NCI-H774 (cell line): ENCODE measurements at places on chromosomes 5 and 9.

GRCh38 chr9:122172131-122172530 lies 12.4 kb downstream of the MORN5 start:
- DNase-seq = no peak

DNA sequence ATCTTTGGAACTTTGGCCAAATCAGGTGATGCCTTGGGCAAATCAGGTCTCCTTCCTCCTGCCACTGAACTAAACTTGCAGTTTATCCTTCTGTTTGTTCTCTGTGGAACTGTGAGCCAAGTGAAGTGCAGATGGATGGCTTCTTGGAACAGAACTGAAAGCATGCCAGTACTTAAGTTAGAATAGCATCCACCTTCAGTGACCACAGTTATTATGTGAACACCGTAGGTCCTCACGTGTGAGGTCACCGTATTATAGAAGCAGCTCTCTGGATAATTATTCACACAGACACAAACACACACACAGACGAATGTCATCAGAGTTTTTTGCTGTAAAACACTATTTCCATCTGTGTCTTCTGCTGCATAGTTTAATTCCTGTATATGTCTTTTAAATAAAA lies 162.6 kb downstream of the EFNA5 start:
- no peak for DNase-seq

DNA sequence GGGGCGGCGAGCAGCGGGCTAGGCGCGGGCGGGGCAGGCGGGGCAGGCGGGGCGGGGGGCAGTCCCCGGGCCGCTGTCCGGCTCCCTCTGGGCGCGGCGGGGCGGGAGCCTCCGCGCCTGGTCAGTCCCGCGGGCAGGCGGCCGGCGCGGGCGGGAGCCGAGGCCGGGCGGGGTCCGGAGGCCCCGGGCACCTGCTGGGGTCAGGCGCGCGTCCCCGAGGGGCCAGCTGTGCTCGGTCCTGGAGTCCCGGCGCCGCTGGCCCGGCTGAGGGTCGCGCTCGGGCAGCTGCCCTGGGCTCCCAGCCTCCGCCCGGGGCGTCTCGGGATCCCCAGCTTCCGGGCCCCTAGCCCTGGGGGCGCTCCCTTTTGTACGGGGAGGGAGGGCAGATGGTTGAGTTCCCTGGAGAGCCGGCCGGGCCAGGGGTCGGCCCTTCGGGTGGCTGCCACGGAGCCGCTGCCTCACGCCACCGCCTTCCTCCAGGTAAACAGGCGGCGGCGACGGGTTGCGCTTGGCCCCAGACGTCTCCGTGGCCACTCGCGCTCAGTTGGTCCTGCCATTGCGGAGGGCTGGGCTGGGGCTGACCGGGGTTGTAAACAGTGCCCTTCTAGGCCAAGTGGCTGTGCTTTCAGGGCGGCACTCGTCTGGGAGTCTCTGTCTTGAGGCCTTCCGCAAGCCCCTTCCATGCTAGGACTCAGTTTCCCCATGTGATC lies 473 bp downstream of the ZBTB34 start:
- DNase-seq = no peak

GRCh38 chr9:70111042-70111602 lies 67.5 kb downstream of the MAMDC2 start:
- DNase-seq = peak; percentile 88

GRCh38 chr5:147439254-147439653 lies 70.6 kb downstream of the DPYSL3 start:
- no peak for DNase-seq

- DNase-seq = no peak
Measured at GRCh38 chr9:13674926-13675637, 395.6 kb upstream of the MPDZ start.

DNA sequence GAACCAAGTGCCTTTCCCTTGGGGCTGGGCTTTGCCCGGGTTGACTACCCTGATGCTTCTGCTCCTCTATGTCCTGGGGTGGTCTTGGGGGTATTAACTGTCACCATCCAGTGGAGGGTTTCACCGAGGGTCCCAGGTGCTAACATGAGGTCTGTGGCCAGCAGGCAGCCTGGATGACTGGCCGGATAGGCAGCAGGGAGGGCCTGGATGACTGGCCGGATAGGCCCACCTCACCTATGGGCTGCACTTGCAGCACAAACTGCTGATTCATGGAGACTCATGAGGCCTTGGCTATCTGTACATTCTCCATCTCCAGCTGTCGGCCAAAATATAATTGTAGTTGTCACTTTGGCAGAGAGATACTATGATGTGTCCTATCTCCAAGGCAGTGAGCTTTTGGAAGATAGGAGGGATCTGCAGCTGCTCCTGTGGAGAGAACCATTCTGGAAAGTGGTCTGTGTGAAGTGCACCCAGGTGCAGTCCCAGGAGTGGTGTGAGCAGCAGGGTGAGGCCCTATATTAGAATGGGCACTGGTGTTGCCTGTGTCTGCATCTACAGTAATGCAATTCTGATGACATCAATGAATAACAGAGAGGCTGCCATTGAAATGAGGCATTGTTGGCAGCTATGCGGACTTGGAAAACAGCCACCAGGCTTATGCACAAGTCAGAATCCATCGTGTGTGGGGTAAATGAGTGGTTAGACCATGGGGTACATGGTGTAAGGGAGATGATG lies 26.3 kb upstream of the CDKN2AIPNL start:
- no peak for DNase-seq

GRCh38 chr5:68273717-68274409 lies 58.3 kb downstream of the PIK3R1 start:
- no peak for DNase-seq

GRCh38 chr5:142520885-142521284 lies 165.0 kb downstream of the FGF1 start:
- no peak for DNase-seq

- no peak for DNase-seq
Measured at GRCh38 chr5:97453263-97453662, 270.2 kb upstream of the RIOK2 start.

- DNase-seq = peak; percentile 77
Measured at GRCh38 chr5:36305571-36306326, 4.0 kb upstream of the RANBP3L start.

DNA sequence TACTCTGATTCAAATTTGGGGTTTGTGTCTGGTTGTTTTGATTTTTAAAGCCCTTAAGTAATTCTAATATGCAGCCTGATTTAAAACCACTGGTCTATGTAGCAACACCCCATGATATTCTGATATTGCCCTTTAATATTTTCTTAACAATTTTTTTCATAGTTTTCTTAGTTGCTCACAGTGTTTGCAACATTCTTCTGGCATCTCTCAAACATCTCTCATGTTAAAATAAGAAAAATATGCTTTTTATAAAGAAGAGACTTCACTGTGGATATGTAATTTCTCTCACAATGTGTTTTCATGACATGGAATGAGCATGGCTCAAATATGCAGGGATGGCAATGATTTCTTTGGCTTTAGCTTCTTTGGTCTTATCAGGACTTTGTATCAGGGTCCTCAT lies 183.7 kb downstream of the TAF11L14 start:
- no peak for DNase-seq

DNA sequence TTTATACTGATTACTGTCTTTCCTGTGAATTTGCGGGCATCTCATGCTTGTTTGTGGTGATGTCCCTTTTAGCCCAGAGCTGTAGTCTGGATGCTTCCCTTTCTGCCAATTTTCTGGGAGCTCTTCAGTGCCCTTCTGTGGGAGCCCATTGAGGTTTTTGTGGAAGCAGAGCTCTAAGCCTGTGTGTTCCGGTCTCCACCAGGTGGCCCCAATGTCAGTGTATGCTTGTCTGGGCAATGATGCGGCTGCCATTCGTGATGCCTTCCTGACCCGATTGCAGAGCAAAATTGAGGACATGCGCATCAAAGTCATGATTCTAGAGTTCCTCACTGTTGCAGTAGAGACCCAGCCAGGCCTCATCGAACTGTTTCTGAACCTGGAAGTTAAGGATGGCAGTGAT lies 35.1 kb downstream of the SH3GLB2 start:
- DNase-seq = no peak

- DNase-seq = no peak
Measured at GRCh38 chr5:96196890-96197289, 235.2 kb upstream of the ELL2 start.

- DNase-seq = no peak
Measured at GRCh38 chr5:76736679-76737556, 21.0 kb downstream of the F2R start.

DNA sequence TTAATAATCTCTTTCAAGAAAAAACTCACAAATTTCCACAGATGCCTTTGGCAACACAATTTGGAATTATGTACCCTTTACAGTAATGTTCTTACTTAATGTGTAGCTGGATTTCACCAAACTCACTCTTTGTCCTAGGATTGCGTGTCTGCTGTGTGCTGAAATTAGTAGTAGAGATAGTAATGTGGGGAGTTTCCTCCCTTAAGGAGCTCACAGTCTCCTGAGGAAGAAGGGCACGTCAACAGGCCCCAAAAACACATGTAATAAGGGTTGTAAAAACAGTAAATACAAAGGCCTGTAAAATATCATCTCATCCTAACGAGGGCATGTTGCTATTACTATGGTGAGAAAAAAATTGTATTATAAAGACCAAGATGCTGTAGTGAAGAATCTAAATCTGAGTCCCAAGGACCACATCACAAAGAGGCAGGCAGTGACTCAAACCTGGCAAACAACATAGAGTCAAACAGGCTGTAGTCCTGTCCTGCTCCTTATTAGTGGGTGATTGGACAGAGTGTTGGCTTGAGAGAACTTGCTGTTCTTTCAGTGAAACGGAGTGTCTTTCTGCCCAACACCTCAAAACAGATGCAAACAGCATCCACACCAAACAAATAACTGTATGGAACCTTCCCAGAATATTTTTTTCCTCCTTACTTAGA lies 83.2 kb upstream of the PAPPA start:
- no peak for DNase-seq

DNA sequence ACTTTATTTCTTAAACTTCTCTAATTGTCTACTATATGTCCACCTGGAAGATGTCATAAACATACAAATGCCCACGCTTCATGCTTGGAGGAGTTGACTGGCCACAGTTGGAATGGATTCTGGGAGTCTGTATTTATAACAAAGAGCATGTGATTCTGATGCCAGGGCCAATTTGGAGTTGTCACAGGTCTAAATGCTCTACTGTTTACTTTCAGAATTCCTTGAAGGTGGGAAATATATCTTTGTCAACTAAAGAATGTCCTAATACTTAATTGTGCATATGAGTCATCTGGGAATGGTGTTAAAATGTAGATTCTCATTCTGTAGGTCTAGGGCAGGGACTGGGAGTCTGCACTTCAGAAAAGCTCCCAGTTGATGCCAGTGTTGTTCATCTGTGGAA lies 196.1 kb downstream of the ANXA1 start:
- DNase-seq = no peak

- no peak for DNase-seq
Measured at GRCh38 chr5:88269222-88269771, 652 bp upstream of the TMEM161B start.

DNA sequence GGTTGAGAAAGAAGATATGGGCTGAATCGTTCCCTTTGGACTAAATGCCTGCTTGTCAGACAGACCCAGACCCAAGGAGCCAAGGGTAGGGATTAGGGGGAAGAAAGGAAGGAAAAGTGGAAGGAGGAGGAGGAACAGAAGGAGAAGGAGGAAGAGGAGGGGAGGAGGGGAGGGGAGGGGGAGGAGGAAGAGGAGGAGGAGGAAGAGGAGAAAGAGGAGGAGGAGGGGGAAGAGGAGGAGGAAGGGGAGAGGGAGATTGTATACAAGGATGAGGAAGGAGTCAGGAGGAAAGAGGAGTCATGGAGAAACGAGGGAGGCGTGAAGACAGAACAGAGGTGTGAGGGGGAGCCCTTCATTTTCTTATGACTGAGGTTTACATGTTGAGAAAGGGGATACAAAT lies 46.9 kb upstream of the DNAH5 start:
- no peak for DNase-seq

DNA sequence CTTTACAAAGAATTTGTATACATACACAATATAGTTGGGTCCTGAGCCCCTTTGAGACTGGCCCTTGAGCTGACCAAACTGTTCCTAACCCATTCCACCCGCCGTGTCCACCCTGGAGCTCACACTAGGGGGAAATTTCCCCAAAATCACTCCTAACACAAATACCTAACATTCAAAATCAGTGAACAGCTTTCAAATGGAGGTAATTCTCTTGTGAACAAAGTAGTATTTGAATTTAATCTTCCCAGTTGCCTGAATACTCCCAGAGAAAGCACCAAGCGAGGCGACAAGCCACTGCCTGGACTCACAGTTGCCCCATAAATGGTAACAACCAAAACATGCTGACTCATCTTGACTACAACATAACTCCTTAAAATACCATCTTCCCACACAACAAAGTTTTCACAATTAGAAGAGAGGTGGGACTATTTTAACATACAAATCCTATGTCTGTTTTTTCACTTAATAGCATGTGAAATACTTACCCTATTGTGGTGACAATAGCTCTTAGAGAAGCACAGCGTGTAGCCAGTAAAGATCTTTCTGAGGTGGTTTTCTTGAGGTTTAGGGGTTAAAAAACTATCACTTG lies 31.7 kb upstream of the SCAMP1 start:
- no peak for DNase-seq

- DNase-seq = no peak
Measured at GRCh38 chr5:32522429-32523143, 62.8 kb upstream of the SUB1 start.
